ENCODE measurements at places on chromosomes 11 and 22.
A peak's percentile ranks its signal among the peaks of the same experiment; 100 is the strongest.

DNA sequence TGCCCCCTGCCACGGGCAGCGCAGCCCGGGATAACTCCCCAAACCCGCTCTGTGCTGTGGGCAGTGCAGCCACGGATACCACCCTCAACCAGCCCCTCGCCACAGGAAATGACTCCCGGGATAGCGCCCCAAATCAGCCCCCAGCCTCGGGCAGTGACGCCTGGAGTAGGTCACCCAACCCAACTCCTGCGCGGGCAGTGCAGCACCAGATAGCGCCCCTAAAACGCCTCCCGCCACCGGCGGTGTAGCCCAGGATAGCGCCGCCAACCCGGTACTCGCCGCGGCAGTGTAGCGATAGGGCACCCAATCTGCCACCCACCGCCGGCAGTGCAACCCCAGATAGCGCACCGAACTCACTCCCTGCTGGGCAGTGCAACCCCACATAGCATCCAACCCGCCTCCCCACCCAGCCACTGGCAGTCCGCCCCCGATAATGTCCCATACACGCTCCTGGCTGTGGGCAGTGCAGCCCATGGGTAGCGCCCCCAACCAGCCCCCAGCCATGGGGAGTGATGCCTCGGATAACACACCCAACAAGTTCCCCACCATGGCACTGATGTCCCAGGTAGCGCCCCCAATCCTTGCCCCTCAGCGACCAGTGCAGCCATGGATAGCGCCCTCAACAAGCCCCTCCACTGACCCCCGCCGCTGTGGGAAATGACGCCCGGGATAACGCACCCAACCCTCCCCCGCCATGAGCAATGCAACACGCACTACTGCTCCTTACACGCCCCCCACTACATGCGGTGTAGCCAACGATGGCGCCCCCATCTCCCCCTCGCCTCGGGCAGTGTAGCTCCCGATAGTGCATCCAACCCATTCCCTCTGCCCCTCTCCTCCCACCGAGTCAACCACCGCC lies 1.5 kb downstream of the RFPL2 start:
- DNase-seq, result no peak

GRCh38 chr11:99505831-99506230 lies 485.1 kb downstream of the CNTN5 start:
- DNase-seq, result no peak

DNA sequence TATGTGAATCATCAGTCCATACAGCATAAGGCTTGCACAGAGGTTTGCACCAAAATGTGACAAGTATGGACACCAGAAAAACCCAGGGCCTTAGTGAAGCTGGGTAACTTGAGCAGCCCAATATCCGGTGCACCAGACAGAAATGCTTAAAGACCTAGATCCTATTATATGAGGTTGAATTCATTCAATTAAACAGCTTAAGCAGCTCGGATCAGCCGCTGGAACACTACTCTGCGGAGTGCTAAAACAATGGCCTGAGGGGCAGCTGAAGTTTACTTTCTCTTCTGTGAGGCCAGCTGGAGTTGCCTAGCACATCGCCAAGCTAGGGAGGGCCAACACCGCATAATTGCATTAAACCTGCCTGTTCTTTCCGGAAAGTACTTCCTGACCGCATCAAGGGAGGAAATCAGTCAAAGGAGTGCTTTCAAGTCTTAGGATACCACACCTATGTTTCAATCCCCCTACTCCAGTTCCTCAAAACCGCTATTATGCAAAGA lies 17.0 kb upstream of the FAM181B start:
- no peak for DNase-seq

GRCh38 chr11:100766764-100767163 lies 79.7 kb downstream of the ARHGAP42 start:
- DNase-seq, result no peak

GRCh38 chr11:17411418-17411817 lies 23.0 kb upstream of the KCNJ11 start:
- no peak for DNase-seq

DNA sequence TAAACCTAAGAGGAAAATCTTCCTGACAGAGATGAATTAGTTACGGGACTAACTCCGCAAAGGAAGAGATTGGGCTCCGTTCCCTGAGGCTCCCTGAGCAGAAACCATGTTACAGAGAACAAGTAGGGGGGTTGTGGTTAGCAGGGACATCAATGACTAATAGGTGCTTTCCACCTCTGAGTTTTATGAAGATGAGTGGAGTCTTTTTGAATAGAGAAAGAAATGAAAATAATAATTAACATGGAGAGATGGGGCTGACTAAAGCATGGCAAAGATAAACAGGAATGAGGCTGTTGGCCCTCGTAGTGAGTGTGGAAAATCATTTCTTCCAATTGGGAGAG lies 47.5 kb upstream of the PICALM start:
- DNase-seq, result peak; percentile 96

GRCh38 chr11:130819625-130820024 lies 96.7 kb downstream of the SNX19 start:
- no peak for DNase-seq

GRCh38 chr22:37564111-37564711 lies 3.9 kb downstream of the CDC42EP1 start:
- DNase-seq, result no peak

DNA sequence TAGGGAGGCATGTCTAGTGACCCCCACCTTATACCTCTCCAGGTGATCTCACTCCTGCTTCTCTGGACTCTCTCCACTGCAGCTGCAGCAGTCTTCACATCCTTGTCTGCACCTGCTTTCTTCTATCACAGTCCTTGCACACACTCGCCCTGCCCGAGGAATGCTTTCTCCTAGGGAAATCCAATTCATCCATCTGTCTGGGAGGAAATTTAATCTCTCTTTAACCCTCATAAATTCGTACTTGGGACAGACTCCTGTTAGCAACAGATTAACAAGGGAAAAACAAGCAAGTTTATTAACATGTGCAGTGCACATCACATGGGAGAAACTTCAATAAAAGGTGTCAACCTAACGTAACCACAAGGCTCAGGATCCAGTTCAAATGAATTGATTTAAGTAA lies 11.3 kb upstream of the RCN1 start:
- no peak for DNase-seq

- DNase-seq, result no peak
Measured at GRCh38 chr11:36718451-36718850, 120.4 kb upstream of the RAG2 start.

DNA sequence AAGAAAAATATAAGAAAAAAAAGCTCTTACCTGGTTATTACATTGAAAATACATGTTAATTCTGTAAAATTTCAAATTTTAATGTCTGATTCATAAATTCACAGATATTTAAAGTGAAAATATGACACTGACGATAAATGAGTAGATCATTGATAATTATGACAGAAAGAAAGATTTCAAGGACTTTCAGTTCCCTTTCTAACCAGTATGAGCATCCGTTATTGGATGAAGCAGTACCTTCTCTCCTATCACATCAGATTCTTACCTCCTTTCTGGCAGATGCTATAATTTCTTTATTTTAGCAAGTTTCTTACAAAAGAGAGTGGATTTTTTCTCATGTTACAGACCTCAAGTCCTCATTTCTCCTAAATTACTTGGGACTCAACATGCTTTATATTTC lies 847.3 kb downstream of the JRKL start:
- no peak for DNase-seq

GRCh38 chr11:100581318-100581717 lies 105.8 kb upstream of the ARHGAP42 start:
- DNase-seq, result no peak

GRCh38 chr22:50342651-50343540 lies at the start of gene PPP6R2:
Gene PPP6R2 (plus strand): TSS chr22:50343327. CDS start chr22:50393909, 50,582 bp downstream.
- peak; percentile 77 for DNase-seq

- peak; percentile 8 for DNase-seq
Measured at GRCh38 chr11:58060535-58060934, 29.8 kb downstream of the OR6Q1 start.

DNA sequence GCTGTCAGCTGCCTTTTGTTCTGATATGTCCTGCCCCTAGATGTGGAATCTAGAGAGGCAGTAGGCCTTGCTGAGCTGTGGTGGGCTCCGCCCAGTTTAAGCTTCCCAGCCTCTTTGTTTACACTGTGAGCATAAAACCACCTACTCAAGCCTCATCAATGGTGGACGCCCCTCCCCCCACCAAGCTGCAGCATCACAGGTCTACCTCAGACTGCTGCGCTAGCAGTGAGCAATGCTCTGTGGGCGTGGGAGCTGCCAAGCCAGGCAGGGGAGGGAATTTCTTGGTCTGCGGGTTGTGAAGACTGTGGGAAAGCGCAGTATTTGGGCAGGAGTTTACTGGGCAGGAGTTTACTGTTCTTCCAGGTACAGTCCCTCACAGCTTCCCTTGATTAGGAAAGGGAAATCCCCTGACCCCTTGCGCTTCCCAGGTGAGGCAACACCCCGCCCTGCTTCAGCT lies 98.5 kb downstream of the SMCO4 start:
- peak; percentile 26 for DNase-seq

- no peak for DNase-seq
Measured at GRCh38 chr11:79481795-79482194, 41.0 kb upstream of the TENM4 start.

- no peak for DNase-seq
Measured at GRCh38 chr11:82869657-82870056, 30.6 kb downstream of the PRCP start.

DNA sequence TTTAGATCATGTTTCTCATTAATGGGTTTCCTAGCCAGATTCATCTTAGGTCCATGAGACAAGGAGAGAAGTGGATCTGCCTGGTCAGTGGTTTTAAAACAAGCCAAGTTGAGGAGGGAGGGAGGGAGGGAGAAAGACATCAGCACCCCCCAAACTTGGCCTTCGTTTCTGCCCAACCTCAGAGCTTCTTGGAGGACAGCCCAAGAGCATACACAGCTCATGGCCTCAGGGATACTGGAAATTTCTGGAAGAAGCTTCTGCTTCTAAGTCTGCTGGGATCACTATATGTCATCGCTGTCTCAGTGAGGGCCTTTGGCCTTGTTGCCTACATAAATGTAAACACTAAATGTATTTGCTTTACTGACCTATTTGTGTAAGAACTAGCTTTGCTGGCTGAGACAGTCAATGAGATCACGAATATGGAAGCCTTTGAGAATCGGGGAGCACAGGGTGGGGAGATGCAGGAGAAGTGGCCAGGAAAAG lies 375.1 kb downstream of the BUD13 start:
- DNase-seq, result no peak

GRCh38 chr11:44694443-44694842 lies 32.3 kb upstream of the TSPAN18 start:
- DNase-seq, result no peak

DNA sequence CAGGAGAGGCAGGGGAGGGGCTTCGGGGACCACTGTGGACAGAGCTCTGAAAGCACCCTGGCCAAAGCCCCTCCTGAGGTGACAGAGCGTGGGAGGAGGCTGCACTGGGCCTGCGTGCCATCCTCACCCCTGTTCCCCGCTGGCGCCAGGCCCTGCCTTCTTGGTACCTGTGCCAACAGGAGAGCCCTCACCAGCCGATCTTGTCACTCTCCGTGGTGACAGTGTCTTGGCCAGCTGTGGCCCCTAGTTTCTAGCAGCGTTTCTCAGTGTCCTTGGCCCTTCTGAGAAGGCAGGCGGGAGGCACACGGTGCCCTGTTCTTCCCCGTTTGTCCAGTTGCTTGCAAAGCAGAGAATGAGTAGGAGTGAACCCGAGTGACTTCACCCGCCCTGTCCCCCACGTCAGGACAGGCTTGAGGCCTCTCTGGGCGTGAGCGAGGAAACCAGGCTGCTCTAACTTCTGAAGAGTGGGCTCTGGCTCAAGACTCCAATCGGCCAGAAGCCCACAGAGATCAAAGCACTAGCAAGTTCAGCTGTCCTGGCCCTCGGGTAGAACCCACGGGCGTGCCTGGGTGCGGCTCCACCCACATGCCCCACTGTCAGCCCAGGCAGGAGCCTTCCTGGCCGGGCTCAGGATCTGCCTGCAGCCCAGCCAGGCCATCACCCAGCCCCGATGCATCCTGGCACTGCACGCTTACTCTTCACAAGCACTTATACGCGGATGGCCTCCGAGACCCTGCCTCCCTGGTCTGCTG lies 60.2 kb upstream of the EMID1 start:
- DNase-seq, result no peak

GRCh38 chr22:46499805-46500189 lies 37.6 kb downstream of the CELSR1 start:
- no peak for DNase-seq
